MG63 (cell line): ENCODE measurements at places on chromosomes 5 and 9.

DNA sequence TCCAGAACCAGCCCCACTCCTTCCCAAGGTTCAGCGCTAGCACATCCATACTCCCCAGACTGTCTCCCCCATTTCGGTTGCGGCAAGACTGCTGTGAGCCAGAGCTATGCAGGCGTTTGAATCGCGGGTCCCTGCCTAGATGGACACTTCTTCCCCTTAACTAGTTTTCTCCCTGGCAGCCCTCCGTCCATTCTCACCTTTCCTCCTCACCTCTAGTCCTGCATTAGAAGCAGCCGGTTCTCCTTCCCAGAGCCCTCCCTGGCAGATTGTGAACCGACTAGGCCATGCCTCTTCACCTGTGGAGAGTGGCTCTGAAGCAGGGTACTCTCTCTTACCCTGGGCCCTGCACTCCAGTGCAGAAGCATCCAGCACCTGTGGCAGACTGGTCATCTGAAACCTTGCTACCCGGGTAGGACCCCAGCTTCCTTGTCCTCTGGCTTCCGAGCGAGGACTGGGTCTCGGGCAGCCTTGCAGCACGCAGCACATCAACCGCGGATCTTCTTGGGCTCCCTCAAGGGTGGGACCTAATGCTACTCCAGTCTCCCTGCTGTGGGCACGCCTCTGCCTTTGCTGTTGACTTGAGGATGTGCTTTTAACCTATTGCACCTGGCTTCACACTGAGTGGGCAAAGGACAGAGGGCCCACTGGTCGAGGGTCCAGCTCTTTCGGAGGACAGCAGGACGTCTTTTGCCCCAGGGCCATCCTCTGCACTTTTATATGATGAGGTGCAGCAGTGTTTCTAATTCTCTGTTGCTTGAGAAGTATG lies 183.6 kb downstream of the AOPEP start:
- no peak for DNase-seq

DNA sequence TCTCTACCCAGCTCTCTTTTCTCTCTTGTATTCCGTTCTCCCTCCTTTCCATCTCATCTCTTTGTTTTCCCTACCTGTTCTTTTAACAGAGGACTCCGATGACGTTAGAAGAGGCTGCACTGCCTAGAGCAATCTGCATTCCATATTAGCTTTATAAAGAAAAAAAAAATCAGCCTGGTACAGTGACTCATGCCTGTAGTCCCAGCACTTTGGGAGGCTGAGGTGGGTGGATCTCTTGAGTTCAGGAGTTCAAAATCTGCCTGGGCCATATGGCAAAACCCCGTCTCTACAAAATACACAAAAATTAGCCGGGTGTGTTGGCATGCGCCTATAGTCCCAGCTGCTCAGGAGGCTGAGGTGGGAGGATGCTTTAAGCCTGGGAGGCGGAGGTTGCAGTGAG lies 49.0 kb downstream of the DAPK1 start:
- DNase-seq, result peak; percentile 68

- DNase-seq, result no peak
Measured at GRCh38 chr9:133781828-133782135, 43.6 kb upstream of the SARDH start.

- DNase-seq, result no peak
Measured at GRCh38 chr5:65149827-65150226, 331.9 kb downstream of the ADAMTS6 start.

DNA sequence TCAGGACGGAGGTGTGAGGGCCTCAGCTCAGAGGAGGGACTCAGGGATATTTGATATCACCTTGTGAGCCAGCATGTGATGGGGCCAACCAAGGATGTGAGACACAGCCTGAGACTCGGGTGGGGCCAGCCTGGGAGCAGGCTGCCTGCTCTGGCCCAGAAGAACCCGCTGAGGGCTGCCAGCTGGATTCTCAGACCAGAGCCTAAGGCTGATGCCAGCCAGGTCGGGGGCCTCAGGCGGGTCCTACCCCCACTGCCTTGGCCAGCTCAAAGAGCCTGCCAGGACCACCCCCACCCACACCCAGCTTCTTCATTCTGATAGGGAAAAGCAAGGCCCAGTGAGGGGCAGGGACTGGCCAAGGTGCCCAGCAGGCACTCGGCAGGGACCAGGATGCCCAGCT lies 20.3 kb upstream of the DUSP1 start:
- peak; percentile 75 for DNase-seq

DNA sequence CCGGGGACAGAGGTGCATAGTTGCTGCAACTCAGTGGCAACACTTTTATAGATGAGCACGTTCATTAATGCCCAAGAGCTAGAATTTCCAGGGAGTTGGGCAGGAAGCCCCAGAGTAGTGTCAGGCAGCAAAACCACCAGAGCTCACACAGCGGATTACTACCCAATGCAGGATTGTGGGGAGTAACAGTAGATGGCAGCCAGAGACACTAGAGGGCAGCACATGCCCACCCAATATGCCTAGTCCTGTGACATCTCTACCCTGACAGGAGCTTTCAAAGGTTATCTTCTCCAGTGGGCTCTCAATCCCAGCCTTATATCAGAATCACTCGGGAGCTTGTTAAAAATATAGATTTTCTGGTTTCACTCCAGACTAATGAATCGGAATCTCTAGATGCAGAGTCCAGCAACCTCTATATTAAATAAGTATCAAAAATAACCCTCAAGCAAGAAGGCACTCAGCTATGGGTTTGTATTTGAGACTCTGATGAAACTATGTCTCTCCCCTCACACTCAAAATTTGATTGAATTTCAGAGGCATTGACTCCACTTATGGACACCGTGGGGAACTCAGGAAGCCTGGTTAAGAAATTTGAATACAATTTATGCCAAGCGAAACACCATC lies 58.4 kb upstream of the PHF24 start:
- peak; percentile 44 for DNase-seq

- DNase-seq, result peak; percentile 76
Measured at GRCh38 chr9:92668746-92669526, 995 bp downstream of the IPPK start.

- no peak for DNase-seq
Measured at GRCh38 chr9:137302449-137303150, 529 bp upstream of the NRARP start.

GRCh38 chr9:96394832-96395496 lies 11.5 kb upstream of the SLC35D2 start:
- DNase-seq, result no peak

DNA sequence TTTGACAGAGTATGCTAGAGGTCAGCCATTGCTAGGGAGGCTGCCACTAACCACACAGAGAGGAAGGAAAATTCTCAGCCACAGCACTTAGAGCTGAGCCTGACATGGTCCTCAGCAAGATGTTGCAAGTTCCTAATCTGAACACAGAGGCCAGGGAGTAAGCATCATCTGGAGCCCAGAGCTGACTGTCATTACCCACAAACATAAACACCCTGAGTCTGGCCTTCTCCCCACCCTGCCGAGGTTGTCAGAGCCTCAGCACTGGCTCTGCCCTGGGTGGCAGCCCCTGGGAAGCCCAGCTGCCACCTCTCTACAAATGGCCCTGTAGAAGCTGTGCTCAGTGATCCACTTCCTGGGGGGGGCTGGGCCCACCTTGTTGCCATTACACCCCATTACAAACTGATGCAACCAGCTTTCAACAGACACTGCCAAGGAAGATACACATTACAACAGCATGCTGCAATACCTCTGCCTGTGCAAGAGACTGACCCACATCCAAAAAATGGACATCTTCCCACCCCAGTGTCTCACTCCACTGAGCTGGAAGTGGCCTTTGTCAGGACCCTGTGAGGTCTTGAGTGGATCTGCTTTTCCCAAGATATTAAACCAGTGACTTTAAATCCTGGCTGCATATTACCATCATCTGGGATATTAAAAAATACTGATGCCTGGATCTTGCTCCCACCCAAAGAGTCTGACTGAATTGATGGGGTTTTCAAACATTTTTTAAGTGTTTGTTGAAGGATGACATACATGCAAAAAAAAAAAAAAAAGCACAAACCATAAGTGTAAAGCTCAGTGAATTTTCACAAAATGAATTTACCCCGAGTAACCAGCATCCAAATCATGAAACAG lies 33.0 kb downstream of the IRF1 start:
- DNase-seq, result peak; percentile 73

DNA sequence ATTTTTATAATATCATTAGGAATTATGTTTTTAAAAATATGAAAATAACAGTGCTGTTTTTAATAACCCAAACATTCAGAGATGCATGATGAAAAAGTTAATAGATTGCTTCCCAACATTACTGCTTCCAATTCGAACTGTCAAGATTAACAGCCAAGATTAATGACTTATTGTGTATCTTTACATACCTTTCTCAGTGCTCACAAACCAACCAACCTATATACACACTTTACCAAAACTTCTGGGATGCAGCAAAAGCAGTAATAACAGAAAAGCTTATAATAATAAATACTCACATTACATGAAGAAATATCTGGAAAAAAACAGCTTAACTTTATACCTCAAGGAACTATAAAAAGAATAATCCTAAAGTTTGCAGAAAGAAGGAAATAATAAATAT lies 82.1 kb downstream of the TMEM232 start:
- DNase-seq, result no peak

- no peak for DNase-seq
Measured at GRCh38 chr9:76793784-76794431, 29.7 kb downstream of the PCA3 start.

DNA sequence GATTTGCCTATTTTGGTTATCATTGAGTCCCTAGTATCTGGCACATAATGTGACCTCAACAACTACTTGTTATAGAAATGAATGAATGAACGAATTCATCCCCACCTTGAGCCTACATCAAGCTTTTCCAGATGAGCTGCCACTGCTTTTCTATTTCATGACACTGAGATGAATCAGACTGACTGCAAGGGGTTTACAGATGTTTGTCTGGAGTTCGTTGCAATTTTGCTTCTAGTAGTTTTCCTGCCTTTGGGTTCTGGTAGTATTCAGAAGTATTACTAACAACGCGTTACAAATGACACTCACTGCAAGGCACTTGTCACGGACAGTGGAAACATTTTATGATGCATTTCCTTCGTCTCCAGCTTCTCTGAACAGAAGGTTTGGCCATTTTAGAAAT lies 222.3 kb downstream of the CD180 start:
- no peak for DNase-seq

GRCh38 chr5:136016945-136017530 lies 11.8 kb upstream of the TGFBI start:
- DNase-seq, result peak; percentile 99

- DNase-seq, result no peak
Measured at GRCh38 chr9:105439428-105439827, 8.4 kb upstream of the FSD1L start.
